ENCODE measurements at places on chromosomes 11 and 22.

DNA sequence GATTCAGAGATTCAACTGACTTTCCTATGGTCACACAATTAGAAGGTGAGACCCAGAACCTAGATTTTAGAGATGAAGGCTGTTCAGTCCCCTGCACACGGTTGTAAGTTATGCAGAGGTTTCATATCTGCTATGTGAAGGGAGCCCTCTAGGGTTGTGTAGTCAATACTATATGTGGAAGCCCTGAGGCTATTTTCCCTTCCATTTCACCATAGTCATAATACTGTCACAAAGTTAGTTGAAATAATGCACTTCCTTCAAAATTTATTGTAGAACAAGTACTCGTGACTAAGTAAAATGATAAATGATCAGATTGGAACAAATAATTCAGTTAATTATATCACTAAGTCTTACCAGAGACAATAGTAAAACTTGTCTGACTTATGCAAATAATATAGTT, 48.8 kb downstream of the ENDOD1 start:
- DNase-seq, result no peak

- DNase-seq, result no peak
Measured at GRCh38 chr22:44168206-44168605, 12.5 kb upstream of the PARVG start.

GRCh38 chr11:23217072-23217471, 356.8 kb upstream of the CCDC179 start:
- DNase-seq, result no peak

DNA sequence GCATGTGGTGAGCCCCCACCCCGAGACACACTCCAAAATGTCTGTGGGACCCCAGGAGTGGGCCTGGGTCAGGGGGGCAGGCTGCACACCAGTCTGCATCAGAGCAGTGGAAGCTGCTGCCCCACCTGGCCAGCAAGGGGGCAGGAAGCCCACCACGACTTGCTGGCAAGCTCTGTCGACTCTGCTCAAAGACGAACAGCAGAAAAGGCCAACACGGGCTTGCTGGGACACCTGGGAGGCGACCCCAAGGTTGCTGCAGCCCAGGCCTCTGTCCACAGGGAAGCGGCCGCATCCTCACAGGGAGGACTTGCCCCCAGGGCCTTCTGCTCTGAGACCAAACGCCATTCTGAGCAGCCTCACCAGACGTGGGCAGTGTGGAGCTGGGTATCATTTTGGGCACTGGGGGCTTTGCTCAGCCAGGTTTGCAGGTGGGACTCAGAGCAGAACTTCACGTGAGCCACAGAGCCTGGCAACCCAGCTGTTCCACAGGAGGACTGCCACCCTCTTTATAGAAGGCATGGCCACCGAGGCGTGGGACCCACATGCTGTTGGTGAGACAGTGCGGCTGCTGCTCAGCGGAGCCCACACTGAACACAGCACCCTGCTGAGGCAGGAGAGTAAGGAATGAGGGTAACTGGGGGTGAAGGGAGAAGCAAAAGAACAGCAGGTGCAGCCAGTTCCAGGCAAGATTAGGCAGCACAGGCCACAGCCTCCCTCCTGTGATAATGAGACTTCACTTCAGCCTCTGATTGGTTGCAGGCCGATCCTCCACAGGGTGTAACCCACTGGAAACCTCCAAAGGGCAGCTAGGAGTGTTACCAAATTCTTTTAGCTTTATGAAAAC, 11.0 kb downstream of the IL17REL start:
- no peak for DNase-seq

- no peak for DNase-seq
Measured at GRCh38 chr22:27747396-27748221, 53.9 kb downstream of the MN1 start.

DNA sequence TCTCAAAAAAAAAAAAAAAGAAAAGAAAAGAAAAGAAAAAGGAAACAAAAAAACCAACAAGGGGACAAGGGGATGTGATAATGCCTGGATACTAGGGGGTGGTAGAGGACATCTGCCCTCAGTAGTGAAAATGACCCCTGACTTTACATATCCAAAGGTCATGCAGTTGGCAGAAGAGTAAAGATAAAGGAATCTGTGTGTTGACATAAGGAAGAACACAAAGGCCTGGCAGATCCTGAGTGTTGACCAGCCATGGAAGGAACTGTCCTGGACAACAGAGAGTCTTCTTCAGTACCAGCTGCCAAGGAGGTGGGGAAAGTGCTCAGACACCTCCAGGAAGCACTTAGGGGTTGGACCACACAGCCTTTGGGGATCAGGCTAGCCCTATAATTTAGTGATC, 12.6 kb downstream of the SLC43A1 start:
- DNase-seq, result no peak

GRCh38 chr11:115222863-115223530, 281.2 kb downstream of the CADM1 start:
- no peak for DNase-seq

GRCh38 chr22:38228326-38228872, 26.6 kb downstream of the MAFF start:
- DNase-seq, result no peak

Data from activated CD4-positive, alpha-beta T cell treated with anti-CD3 and anti-CD28 coated beads, Interleukin-2, amount 50 U/mL, for 24 hours (primary cell).